ENCODE measurements at places on chromosomes 6 and 20.
A peak's percentile ranks its signal among the peaks of the same experiment; 100 is the strongest.

DNA sequence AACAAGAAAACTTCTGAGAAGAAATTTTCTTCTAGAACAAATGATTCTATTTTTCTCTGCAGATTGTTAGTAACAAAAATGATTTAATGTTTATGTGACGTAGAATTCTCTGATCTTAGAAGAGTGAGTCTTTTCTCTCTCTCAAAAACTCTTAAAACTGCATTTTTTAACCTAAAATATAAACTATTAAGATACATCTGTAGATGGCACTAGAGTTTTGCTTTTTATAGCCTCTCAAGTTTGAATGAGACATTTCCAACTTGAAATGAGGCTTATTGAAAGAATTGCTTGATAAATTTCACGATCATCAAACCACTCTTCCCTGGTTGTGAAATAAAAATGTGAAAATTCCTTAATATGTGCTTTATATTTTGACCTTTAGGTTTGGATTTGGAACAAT lies 53.8 kb downstream of the PHF3 start:
- no peak for DNase-seq

GRCh38 chr6:159110013-159110412 lies 59.2 kb upstream of the FNDC1 start:
- peak; percentile 58 for DNase-seq

DNA sequence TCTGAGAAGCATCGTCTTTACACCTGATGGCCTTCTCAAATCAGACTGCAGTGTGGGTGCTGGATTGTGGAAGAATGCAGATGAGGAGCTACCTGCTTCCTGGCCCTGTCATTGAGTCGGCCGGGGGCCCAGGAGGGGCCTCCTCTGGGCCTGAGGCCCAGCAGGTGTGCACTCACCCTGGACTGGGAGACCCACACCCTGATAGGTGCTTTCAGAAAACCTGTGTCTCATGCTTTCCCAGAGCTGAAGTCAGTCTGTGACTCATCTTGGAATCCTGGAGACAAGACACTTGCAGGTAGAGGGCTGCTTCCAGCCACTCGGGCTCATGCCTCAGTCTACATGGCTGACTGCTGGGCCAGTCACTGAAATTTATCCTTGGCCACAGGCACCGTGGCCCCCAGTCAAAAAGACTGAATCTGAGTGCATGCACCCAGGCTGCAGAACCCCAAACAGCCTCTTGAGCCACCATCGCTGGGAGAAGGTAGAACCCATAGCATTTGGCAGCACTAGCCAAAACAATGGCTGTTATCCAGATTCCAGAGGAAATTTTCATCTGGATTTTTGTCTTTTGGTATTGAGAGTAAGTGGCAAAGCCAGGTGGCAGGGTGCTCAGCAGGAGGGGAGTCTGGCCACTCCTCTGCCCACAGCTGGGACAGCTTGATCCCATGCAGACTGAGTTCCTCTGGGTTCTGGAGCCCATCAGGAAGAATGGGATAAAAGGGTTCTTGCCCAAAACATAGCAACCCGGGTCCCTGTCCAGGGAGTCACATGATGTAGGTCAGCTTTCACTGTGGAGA lies 182.0 kb upstream of the CST7 start:
- no peak for DNase-seq

DNA sequence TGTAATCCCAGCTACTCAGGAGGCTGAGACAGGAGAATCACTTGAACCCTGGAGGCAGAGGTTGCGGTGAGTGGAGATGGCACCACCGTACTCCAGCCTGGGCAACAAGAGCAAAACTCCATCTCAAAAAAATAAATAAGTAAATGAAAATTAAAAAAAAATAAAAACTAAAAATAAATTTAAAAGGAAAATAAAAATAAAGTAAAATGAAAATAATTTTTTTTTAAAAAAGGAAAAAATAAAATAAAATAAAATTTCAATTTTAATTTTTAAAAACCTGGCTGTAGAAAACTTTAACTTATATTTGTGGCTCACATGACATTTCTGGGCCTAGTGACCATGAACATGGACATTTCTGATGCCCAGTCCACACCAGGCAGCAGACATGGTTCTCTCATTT lies 16.1 kb downstream of the HCK start:
- no peak for DNase-seq

DNA sequence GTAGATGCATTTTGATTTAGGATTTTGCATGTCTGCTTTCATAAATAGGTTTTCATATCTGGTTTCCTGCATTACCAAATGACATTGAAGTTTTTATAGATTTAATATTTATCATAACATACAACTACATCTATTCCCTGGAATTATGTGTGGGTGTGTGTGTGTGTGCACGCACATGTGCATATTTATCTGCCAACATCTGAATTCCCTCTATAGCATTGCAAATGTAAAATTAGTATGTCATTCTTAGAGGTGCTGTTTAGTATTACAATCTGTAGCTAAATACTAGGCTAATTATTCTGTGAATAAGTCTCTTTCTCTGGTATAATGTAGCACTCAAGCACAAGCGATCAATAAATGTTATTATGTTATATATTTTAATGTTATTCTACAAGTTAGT lies 477.9 kb upstream of the FLRT3 start:
- DNase-seq, result no peak

- DNase-seq, result no peak
Observed at GRCh38 chr20:53941680-53942471, 128.5 kb downstream of the BCAS1 start.

DNA sequence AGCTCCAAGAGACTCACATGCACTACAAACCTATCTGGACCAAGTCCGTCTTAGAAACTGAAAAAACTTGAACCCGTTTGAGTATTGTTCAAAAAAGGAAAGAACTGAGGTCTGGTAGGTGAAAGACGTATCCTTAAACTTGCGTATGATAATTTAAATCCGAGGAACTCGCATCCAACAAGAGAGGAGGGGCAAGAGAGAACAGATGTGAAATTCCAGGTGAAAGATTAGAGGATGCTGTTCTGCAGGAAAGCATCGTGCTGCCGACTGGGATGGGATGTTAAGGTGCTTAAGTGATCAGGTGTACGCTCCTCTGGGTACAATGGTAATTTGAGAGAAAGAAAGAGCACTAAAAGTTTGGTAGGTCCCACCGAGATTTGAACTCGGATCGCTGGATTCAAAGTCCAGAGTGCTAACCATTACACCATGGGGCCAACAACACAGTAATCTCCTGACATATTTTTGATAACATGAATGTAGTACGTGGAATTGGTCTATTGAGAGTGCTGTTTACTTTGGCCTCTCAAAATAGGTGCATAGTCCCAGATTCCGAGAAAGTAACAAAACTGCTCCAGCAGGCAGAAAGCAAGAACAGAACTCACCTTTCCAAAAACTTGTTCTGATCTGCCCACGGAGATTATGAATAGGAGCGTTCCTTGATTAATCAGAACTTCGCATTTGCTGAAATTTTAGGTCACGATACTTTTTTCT lies 53.5 kb upstream of the BTN3A2 start:
- peak; percentile 82 for DNase-seq

GRCh38 chr20:12504779-12505178 lies 504.0 kb upstream of the SPTLC3 start:
- no peak for DNase-seq

DNA sequence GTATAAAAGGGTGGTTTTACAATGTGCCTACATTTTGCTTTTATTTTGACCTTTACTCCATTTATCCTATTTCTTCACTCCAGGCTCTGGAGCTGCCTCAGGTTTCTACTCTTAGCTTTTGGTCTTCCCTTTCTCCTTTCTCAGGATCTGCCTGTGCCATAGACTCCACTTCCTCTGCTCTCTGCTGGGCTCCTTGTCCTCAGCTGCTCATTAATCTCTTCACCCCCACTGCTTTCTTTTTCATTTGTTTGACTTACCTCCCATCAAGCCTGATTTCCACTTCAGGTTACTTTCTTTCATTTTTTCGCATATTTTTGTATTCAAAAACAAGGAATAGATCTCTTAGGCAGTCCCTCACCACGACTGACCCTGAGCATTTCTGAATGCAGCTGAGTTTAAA lies 106.8 kb downstream of the COL19A1 start:
- DNase-seq, result no peak

- no peak for DNase-seq
Observed at GRCh38 chr6:113758826-113759574, 98.1 kb upstream of the MARCKS start.

GRCh38 chr6:45727228-45727627 lies 288.4 kb downstream of the CLIC5 start:
- DNase-seq, result no peak

GRCh38 chr6:112044856-112045255 lies 9.0 kb upstream of the CCN6 start:
- DNase-seq, result peak; percentile 18

DNA sequence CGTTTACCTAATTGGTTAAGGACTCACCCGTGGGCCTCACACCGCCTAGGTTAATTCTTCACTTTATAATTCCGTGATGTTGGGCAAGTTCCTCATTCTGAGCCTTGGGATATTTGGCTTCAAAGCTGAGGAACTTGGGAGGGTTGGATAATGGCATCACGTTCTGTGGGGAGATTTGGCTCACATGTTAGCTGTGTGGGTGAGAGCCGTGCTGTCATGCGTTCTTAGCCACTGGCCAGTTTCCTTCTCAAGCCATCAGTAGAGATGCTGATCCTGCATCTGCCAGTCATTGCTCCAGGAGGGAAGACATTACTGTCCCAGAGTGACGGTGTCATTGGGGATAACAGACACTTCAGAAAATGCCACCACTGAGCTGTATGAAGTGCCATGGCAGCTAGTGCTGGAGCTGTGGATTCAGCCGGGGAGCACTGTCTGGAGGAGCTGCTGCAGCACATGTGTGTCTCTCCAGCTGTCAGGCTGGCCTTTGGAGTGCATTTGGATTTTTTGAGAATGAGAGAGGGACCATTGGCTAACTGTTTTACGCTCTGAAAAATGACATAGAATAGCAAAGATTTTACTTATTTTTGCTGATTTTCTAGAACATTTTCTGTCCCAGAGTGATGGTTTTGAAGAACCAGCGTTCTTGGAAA lies 16.5 kb downstream of the IGF2R start:
- no peak for DNase-seq

DNA sequence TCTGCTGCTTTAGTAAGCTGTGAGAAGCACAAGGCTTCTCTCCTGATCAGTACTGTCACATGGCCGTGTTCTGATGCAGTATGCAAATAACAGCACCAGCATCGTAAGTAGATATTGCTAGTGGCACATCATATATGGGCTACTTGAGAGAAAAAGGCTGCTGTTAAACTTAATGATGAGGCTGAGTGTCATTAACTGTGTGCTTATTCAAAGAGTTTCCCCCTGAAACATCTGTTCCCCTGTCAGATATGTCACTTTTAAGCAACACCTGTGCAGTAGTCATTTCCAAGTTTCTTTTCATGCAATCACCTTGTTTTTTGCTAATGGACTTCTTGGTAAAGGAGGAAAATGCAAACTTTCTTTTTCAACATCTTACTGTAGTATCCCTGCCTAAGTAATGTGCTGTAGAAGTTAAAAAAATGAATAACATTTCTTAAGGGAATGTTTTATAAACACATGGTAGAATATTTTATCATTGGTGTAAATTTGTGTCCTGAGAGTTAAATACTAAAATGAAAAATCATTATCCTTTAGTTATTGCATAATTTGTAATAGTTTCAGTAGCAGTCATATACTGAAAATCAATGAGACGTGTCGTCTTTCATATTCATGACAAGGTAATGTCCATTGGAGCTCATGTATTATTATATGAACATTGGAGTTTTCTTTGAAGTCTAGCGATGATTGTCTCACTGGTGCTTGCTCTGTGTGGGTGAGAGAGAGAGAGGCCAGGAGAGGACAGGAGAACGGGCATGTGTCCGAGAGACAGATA lies 366.3 kb downstream of the CDKAL1 start:
- no peak for DNase-seq

- peak; percentile 94 for DNase-seq
Observed at GRCh38 chr20:50292591-50293283, 102.1 kb downstream of the CEBPB start.

- no peak for DNase-seq
Observed at GRCh38 chr6:44472250-44472945, 84.9 kb downstream of the CDC5L start.

DNA sequence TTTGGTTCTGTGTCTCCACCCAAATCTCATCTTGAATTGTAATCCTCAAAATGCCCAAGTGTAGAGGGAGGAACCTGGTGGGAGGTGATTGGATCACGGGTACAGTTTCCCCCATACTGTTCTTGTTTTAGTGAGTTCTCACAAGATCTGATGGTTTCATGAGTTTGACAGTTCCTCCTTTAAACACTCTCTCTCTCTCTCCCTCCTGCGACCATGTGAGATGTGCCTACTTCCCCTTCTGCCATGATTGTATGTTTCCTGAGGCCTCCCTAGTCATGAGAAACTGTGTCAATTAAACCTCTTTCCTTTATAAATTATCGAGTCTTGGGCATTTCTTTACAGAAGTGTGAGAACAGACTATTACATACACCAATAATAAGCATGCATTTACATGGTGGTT lies 12.1 kb upstream of the EYS start:
- no peak for DNase-seq

GRCh38 chr6:13234130-13234529 lies 94.2 kb downstream of the TBC1D7 start:
- no peak for DNase-seq

GRCh38 chr20:4275581-4276088 lies 260.3 kb upstream of the RNF24 start:
- DNase-seq, result no peak

DNA sequence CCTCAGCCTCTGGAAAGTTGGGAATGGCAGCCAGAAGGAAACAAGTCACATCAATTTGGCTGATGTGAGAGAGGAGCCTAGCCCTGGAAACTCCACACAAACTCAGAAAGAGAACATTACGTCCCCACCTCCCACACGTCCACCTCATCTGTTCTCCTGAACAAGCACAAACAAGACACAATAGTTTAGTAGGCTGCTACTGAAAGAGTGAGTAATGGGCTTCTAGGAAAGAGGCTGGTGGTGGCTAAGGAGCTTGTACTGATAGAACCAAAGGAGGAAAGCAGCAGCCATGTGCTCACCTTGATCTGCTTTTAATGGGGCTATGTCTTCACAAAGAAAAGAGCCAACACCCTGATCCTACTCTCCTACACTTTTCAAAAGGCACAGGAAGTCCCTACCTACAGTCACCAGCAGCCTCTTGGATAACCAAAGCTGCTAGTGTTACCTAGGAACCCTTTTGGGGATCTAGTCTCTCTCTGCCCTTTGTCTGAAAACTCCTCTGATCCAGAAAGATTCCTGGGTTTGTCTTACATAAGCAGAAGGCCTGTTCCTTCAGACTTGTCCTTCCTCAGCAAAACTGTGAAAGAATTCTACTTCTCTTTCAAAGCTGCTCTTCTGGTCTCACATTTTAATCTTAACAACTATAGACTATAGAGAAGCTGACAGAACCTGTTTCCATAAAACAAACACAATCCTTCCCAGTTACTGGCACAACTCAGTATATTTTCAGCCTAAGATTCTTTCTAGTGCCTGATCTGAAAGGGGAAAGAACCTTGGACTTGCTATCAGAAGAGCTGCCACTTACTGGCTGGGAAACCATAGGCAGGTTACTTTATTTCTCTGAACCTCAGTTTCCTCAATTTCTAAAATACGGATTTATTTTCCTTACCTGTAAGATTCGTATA lies 3.1 kb downstream of the PLAGL2 start:
- DNase-seq, result peak; percentile 66

DNA sequence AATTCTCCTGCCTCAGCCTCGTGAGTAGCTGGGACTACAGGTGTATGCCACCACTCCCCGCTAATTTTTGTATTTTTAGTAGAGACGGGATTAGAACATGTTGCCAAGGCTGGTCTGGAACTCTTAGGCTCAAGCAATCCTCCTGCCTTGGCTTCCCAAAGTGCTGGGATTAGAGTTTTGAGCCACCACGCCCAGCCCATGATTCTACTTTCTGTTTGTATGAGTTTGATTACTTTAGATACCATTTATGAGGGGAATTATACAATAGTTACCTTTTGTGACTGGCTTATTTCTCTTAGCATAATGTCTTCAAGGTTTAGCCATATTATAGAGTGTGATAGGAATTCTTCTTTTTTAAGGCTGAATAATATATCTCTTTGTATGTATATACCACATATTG lies 555.4 kb upstream of the FLRT3 start:
- no peak for DNase-seq

Measured in MCF 10A (cell line).